Activated CD4-positive, alpha-beta T cell treated with anti-CD3 and anti-CD28 coated beads, Interleukin-2, amount 50 U/mL, for 4 hours (primary cell): ENCODE measurements at places on chromosomes 2 and 18.

DNA sequence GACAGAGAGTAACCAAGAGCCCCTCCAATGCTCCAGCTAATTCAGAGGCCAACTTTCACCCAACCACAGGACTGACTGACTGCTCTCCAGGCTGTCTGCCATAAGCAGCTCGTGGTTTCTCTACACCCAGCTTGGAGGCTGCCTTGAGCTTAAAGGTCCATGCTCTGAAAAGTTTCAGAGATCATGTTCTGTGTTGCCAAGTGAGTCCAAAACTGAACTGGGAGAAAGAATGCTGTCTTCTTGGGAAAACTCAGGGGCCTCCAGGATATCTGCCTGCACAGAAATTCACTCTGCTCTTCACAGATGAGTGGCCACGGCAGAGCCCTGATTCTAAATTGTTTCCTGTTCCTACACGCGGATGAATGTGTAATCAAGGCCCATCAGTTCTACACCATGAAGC, 51.1 kb downstream of the LPIN2 start:
- no peak for DNase-seq

GRCh38 chr2:14756981-14757657, 124.6 kb downstream of the LRATD1 start:
- no peak for DNase-seq

- no peak for DNase-seq
Measured at GRCh38 chr2:196679368-196679767, 39.9 kb downstream of the CCDC150 start.

DNA sequence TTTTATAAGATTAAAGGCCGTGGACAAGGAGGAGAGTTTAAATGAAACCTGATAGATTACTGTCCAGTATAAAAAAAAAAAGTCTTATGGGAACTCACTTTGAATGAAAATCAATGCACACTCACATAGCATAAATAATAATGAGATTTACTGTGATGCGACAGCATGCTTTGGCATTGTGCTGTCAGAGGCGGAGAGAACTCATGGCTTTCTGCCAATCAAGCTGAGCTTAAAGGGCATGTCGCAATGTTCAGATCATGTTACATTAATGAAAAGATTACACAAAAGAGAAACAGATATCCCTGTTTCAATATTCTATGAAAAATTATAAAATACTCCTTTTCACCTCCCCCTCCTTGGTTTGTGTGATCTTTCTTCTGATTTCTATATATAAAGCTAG, 310.8 kb downstream of the ERBB4 start:
- DNase-seq: no peak

DNA sequence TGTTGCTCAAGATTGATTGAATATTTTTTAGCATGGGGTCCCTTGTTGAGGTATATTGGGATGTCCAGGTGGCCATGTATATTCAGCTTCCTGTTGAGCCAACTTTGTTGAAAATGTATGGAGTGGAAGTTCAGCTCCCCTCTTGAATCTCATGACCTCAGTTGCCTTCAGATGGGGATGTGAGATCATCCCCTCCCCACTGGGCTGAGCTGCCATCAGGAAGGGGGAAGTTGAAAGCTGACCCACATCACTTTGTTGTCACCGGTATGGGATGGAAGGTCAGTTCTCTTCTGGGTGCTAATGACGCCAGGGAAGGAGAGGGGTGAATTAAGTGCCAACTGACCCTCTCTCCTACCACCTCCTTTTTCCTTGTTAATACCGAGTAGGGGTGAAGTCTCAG, 33.9 kb downstream of the ACOXL start:
- no peak for DNase-seq

GRCh38 chr18:32920796-32921787, 148.3 kb upstream of the KLHL14 start:
- no peak for DNase-seq

DNA sequence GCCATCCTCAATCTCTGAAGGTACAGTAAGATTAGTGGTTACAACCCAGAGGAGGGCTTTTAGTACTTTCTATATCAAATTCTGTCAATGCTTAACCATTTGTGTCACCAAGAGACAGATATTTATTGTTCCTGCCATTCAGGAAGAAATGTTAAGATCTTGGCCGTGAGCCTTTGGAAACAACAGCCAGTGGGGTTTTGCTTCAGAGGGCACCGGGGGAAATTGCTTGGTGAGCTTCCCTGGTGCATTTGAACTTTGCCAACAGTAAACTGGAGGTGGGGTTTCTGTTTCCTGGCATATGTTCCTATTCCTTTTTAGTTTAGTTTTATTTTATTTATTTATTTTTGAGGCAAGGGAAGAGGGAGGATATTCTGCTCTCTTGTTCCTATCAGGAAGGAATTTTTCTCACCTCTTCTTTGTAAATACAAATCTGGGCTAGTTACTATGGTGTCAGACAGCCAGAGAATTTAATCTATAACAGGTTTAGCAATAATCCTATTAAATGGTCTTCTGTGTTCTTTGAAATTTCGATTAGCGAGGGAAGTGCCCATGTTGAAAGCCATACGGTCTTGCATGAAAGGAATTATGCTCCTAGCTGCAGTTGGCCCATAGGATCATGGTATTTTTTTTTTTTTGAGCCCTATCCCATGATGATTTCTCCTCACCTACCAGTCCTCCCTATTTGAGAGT, 95.7 kb downstream of the MAIP1 start:
- no peak for DNase-seq

GRCh38 chr2:121257480-121257840, 27.5 kb downstream of the TFCP2L1 start:
- DNase-seq: no peak

DNA sequence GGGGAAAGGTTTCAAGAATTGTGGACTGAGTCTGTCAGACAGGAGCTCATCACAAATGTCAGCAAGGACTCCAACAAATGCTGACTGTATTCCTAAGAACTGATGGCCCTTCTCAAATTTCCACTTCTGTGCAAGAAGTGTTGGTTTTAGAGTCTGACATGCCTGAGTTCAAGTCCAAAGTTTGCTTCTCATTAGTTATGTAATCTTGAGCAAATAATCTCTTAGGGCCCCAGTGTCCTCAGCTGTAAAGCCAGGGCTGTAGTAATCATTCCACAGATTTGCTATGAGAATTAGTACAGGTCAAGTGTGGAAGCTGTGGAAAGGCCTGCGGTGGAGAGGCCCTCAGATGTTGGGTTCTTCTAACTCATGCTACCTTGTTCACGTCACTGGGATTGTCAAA, 23.9 kb downstream of the MEP1B start:
- DNase-seq: no peak

DNA sequence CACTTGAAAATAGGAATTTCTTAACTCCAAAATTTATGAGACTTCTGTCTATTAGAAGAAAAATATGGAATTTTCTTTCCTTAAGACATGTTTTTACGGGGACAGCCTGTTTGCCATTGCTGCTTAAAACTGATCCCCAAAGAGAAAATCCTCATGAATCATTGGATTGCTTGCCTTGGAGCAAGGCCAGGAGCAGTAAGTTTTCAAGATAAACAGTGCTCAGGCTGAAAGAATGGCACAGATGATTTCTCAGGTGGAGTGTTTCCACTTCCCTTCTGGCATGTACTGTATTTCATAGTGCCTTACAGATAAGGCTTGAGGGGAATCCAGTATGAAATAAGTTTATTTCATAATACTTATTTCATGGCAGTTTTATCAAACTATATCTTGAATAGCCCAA, 74.3 kb upstream of the MMADHC start:
- DNase-seq: no peak

GRCh38 chr2:199989822-199990221, 34.4 kb downstream of the MAIP1 start:
- DNase-seq: no peak

- DNase-seq: no peak
Measured at GRCh38 chr2:28247290-28247689, 145.4 kb upstream of the FOSL2 start.

DNA sequence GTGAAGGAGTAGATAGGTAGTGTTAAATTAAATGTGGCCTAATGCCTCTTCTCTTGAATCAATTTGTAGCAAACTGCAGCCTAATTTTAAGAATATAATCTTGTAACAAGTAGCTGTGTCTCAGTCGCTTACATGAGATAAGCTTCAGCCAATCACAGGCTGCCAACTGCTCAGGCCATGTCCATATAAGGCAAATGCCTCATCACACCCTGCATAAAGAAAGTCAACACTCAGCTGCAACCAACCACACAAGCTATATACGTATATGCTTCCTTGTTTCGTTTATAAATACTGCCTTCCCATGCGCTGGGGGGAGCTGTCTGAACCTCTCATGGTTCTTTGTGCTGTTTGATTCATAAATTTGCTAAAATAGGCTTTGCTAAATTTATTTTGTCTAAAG, 476.3 kb downstream of the TRIB2 start:
- no peak for DNase-seq

- no peak for DNase-seq
Measured at GRCh38 chr18:64852281-64852680, 703.4 kb upstream of the LINC00305 start.

GRCh38 chr2:101087638-101088037, 63.5 kb downstream of the TBC1D8 start:
- no peak for DNase-seq

GRCh38 chr2:181223234-181223633, 234.0 kb upstream of the ITGA4 start:
- DNase-seq: no peak

- no peak for DNase-seq
Measured at GRCh38 chr18:8124232-8125146, 484.7 kb upstream of the RAB12 start.

DNA sequence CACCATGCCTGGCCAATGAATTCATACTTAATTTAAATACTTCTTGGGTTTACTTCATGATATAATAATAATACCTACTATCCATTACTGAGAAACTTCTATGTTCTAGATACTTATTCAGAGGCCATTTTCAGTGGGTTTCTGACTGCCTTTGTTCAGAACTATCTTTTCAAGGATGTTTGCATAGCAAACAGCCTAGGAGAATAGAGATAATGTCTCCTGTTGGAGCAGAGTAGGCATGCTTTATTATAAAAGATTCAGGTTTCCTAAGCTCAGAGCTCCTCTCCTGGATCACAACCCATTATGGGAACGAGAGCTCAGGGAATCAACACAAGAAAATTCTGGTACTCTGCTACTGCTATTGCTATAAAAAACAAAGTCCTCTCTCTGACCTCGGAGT, 11.1 kb downstream of the FASTKD1 start:
- no peak for DNase-seq

DNA sequence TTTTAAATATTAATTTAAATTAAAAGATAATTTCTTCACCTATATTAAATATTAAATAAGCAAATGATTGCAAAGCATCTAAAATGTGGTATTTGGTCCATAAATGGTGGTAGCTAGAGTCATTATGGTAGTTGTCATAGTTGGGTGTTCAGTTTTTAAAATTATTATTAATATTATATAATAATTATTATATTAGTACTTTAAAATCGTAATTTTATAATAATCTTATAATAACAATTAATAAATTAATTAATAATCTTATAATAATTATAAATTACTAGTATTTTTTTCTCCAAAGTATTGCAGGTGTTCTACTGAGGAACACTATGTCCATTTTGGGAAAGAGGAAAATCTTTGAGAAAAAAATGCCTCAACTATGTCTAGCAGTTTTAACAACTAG, 835.5 kb upstream of the GCFC2 start:
- DNase-seq: no peak

- DNase-seq: no peak
Measured at GRCh38 chr2:85244828-85245227, 83.0 kb downstream of the TGOLN2 start.

DNA sequence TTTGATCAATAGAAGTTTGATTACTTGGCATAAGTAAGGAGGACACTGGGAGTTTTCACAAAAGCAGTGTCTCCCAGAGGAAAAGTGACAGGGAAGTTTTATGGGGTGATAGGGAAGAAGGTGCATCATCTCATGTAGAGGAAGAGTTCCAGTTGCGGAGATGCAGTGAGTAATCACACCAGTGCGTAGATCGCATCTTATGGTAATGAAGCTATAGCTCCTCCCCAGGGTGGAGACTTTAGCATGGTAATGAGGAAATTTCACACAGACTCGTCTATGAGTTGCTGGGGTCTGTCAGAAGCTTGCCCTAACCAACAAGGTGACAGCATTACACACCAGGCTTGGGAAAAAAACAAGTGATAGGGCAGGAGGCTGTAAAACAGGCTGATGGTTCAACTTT, 49.0 kb downstream of the KYNU start:
- no peak for DNase-seq

- no peak for DNase-seq
Measured at GRCh38 chr18:7584646-7585275, 17.6 kb downstream of the PTPRM start.

DNA sequence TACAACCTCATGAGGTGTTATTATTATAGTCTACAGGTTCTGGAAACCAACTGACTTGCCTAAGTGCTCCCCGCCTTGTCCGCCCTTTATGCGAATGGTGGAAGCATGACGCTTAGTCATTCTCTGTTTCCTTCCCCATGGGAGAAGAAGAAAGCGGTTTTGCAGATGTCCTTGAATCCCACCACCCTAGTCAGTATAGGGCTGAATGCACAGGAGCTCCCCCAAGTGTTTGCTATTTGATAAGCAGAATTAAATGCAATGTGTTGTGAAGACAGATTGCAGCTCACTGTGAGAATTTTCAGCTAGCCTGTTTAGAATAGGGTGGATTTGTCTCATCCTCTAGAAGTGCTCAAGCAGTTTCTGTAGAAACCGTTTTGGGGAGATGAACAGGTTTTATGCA, 652.0 kb downstream of the DCC start:
- no peak for DNase-seq

DNA sequence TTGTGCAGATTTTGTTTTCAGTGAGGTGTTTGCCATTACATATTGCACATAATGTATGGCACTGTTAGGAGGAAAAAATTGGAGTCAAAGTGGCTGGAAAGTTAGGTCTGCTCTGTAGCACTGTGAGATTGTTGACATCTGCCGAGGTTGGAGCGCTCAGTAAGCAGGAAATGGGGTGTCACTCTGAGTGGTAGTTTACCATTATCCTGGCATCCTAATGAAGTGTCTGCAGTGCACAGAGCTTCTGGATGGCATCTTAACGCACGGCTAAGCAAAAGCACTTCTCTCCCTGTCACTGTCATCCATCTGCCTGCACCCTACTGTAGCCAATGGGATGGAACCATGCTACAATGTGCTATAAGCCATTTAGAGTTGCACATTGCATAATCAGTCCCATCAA, 561.9 kb downstream of the ARHGAP15 start:
- no peak for DNase-seq

DNA sequence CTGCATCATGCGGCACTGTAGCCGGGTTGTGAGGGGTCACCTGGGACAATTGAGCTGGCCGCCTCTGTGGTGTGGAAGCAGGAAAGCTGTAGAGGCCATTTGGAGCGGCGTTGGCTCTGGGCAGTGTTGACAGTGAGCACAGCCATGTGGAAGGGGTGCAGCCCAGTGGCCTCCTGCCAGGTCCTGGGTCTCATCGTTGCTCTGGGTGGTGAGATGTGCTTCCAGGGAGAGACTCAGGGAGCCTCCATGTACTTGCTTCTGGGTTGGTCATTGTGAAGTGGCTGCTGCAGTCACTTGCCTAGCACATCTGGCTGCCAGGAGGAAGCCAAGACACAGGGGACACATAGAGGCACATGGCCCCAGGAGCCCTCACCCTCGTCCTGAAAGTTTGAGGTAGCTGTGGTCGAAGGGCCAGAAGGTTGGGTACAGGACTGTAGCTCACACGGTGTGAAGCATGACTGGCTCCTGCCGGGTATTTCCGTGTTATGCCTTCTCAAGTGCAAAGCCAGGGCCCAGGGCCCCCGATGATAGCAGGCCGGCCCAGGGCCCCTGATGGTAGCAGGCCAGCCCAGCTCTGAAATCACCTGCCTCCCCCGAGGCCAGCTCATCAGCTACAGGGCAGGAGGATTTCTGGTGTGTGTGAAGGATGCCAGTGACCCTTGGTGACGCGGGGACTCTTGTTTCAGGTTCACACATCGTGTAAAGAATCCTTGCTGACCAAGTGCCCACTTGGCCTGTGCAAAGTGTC, 82.6 kb downstream of the DGKD start:
- no peak for DNase-seq

- no peak for DNase-seq
Measured at GRCh38 chr2:112229348-112229747, 25.5 kb downstream of the ZC3H8 start.
